Foreskin keratinocyte (primary cell): ENCODE measurements at places on chromosomes 6 and 20. TPM values are rescaled to one million over a fixed set of nuclear protein-coding genes. Genes with fewer than 3 reads are reported as not detected.

DNA sequence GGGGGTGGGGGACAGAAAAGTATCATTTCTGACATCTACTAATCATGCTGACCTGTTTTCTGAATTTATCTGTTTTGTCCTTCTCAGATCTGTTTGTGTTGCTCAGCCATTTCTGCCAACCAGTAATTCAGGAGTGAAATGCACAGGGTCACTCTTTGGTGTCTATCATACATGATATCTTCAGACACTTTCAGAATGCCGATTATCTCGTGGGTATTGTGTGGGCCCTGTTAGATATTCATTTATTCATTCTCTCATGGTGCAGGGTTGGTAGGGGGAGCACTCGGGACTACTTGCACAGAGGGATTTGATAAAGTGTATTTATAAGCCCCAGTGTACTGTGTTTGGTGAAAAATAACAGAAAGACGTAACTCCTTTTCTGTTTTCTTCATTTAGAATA lies 101.2 kb upstream of the CITED2 start:
- no peak for DNase-seq

DNA sequence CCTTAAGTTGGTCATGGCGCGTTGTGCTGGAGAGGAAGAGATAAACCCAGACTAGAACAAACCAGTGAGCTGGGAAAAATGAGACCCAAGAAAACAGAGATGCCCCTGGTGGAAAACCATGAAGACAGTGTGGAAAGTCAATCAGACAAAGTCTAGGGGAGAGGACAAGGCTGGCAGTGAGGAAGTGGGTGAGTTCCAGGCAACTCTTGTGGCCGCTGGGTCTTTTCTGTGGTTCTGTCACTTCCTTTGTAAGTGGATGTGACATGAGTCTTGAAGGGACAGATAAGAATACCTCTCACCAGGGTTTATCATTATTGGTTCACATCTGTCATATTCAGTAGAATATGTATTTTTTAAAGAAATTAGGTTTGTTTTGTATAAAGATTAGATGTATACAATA lies 738.4 kb downstream of the DHX35 start:
- DNase-seq, result no peak

DNA sequence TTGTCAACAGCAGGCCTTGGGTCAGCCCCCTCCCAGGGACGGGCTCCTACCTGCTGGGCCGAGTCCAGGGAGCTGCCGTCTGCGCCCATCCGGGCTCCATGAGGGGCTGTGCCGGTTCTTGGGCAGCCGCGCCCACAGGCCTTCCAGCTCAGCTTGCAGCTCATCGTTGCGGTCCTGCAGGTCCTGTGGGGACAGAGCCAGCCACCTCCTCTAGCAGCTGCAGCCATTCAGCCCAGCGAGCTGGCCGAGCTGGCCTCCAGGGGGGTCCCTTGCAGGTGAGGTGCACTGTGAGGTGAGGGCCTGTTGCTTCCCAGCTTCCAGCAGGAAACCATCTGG lies 74.4 kb downstream of the GINS1 start:
- no peak for DNase-seq

GRCh38 chr6:11971154-11971553 lies 41.0 kb upstream of the HIVEP1 start:
- peak; percentile 39 for DNase-seq

DNA sequence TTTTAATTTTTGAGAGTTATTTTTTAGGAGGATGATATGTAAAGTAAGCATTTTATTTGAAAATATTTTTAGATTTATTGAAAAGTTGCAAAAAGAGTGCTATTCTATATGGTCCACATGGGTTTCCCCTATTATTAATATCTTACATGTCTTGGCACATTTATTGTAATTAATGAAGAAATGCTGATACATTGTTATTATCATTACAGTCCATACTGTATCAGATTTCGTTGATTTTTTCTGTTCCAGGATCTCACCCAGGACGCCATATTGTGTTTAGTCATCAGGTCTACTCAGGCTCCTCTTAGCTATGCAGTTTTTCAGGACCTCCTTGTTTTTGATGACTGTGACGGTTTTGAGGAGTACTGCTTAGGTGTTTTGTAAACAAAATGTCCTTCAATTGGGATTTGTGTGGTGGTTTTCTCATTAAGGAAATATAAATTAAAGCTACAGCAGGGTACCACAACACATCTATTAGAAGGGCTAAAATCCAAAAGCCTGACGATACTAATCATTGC lies 281.0 kb downstream of the SAMD5 start:
- no peak for DNase-seq

DNA sequence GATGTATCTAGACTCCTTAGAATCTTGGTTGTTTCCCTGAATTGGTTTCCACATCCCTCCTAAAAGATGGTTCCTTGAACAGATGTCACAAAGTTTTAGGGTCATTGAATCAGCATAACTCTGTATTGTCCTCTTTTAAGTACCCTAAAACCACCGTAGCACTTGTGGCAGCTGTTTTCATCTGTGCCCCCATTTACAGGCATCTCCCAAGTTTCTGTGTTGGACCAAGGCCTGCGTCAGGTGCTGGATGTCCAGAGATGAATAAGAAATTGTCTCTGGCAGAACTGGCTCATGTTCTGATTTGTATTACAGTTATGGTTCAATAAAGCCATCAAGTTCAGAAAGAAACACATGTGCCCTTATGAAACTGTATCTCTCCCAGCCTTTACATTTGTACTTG lies 48.3 kb downstream of the CTNNBL1 start:
- DNase-seq, result no peak

DNA sequence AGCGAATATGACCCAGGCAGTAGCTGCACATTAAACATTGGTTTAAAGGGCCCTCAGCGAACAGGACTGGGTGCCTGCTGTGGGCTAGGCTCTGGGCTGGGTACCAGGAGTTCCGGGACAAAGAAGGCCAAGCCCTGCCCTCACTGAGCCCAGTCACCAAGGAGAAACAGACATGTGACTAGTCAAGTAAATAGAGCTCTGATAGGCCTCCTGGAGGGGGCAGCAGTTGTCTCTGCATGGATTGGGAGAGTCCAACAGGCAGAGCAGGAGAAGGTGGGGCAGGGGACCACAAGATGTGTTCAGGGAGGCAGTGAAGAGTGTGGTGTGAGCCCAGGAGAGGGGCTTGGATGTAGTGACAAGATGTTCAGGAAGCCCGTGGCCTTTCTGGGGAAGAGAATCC lies 3.1 kb downstream of the HM13 start:
- DNase-seq, result peak; percentile 15

DNA sequence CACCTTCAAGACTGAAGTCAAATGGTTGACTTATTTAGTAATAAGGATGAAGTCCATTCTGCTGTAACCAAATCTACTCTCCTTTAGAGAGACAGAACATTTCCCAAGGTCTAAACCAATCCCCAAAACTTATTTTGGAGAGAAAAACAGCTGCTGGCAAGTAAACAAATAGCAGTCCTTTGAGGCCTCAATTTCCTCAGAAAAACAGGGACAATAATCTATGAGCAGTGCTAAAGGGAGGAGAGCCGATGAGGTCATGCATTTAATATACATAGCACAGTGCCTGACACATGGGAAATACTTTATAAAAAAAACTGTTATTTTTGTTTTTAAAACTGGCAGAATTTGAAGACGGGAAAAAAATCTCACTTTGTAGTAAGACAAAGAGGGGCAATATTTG lies 526.0 kb downstream of the EPM2A start:
- no peak for DNase-seq

DNA sequence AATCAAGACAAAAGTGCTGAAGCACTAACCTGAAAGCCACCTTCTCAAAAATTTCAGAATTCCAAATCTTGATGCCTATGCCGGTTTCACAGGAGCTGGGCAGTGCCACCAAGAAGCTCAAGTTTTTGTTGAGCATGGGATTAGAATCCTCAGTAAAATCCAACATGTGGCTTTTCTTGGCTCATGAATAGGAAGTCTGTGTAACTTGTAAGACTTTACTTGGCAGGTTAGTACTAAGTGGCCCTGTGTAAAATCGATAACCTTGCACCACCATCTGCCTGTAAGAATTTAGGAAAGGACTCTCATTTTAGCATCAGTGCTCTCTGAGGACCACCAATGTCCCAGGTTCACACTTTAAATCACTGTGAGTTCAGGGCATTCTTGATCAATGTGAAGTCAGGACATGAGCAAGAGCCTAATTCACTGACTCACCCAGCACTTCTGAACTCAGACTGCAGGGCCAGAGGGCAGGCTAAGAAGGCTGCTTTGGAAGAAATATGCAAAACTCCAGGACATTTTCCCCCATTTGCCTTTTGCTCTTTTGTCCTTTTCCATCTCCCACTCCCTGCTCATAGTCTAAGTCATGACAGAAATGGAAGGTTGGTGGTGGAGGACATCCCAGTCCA lies 113.2 kb downstream of the EDN1 start:
- DNase-seq, result peak; percentile 32

GRCh38 chr6:68691120-68691519 lies 56.0 kb downstream of the ADGRB3 start:
- no peak for DNase-seq

DNA sequence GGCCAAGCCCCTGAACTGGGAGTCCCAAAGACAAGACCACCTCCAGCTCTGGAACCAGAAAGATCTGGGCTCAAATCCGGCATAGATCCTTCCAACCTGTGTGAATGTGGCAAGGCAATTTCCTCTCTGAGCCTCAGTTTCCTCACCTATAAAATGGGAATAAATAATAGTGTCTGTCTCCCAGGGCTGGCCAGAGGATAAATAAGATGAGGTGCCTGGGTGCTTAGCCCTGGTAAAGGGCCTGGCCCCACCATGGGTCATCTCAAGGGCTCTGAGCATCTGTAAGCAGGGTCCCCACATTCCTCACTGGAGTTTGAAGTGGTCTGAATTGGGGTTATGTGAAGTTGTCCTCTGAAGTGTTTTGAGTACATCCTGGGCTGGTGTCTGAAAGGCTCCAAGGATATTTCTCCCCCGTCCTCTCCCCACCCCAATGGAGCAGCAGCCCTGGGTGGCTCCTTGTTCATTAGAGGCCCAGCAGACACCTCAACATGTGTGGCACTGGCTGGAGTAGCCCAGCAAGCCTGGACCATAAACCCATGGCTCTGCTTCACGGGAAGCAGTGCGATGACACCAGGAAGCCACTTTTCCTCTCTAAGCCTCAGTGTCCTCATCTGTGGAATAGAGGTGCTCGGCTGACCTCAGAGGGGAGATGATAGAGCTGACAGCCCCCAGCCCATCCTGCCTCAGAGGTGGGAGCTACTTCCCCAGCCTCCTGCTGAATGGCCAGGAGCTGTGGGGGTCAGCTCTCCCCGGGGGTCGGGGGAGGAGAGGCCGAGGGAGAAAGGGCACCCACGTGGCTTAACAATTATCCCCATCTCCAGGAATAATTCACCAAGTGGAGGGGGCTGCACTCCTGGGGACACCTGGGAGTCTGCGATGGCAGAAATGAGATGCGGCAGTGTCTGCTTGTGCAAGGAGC lies 48.0 kb downstream of the HNF4A start:
- DNase-seq, result no peak

GRCh38 chr20:24118034-24118433 lies 129.5 kb upstream of the GGTLC1 start:
- DNase-seq, result no peak

DNA sequence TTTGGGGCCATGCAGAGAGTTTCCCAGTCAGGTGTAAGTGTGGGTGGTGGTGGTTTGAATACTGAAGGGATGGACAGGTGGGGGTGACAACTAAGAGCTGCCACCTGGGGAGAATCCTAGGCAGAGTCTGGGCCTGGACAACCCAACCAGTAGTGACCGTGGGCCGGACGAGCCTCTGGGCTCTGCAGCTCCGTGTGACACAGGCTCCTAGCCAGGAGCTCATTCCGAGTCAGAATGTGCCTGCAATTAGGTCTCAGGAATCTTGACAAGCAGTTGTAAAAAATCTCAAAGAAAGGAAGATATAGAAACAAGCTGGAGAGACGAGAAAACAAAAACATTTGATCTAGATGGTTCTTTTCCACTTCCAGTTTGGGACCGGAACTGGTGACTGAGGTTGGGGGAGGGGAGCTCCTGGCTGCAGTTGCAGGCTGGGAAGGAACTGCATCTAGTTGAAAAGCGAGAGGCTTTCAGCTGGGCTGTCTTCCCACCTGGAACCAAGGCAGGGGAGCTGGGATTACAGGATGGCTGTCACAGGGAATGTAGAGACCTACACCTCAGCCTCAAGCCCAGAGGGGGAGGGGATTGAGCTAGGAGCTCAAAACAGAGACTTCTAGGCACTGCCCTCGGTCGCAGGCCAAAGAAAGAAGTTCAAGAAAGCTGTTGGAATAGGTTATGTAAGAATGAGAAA lies 156.9 kb downstream of the PAX1 start:
- no peak for DNase-seq

DNA sequence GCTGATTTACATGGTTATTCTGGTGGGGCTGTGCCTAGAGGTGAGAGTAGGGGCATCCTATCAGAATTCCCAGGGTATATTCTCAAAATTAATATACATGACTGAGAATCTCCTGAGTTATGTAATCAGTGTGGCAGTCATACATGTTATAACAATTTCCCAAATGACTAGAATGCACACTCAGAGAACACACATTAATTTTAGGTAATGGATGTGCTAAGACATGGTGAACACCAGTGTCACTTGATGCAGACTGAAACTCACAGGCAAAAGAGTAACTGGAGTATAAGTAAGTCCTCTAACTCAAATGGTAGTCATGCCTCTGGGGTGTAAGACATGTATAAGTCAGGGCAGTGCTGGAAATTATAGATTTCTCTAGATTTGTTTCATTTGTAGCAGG lies 1198.4 kb upstream of the CITED2 start:
- peak; percentile 57 for DNase-seq

- DNase-seq, result no peak
Measured at GRCh38 chr6:9095729-9096128, 660.4 kb upstream of the SLC35B3 start.

GRCh38 chr6:14641423-14642135 lies 524.0 kb downstream of the CD83 start:
- no peak for DNase-seq

- no peak for DNase-seq
Measured at GRCh38 chr6:88499845-88500699, 333.9 kb upstream of the CNR1 start.

DNA sequence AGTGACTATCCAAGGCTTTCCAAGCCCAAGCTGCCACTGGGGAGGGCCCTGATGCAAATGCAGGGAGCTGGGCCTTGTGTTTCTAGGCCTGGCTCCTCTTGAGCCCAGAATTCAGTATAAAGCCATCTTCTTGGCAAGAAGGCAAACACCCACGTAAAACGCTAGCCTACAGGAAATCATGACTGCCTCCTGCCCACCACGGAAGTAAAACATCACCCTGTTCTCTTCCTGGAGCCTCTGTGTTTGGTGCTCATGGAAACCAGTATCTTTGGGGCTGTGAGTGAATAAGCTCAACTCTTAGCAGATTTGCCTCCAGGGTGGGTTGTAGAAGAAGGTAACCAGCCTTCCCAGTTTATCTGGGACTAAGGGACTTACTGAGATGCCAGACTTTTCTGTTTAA lies 271.0 kb downstream of the ZNF217 start:
- no peak for DNase-seq

The E2F1 gene
- 16.0 and 17.5 TPM in 2 replicates for polyA plus RNA-seq

The CNR1 gene
- polyA plus RNA-seq, result not detected in 2 replicates

The GGT7 gene
- 8.5 and 9.3 TPM in 2 replicates for polyA plus RNA-seq

The SLC32A1 gene
- polyA plus RNA-seq, result not detected in 2 replicates

The BPI gene
- polyA plus RNA-seq, result not detected in 2 replicates

The TRIM10 gene
- not detected in 2 replicates for polyA plus RNA-seq

The SSTR4 gene
- polyA plus RNA-seq, result not detected in 2 replicates
